ENCODE measurements at places on chromosomes 2 and 18. TPM values are rescaled to one million over a fixed set of nuclear protein-coding genes. Genes with fewer than 3 reads are reported as not detected.

GRCh38 chr2:29662861-29663260 is 258.5 kb downstream of the ALK start:
- DNase-seq = no peak

GRCh38 chr18:23377669-23378301 is 75.3 kb upstream of the RIOK3 start:
- no peak for DNase-seq

DNA sequence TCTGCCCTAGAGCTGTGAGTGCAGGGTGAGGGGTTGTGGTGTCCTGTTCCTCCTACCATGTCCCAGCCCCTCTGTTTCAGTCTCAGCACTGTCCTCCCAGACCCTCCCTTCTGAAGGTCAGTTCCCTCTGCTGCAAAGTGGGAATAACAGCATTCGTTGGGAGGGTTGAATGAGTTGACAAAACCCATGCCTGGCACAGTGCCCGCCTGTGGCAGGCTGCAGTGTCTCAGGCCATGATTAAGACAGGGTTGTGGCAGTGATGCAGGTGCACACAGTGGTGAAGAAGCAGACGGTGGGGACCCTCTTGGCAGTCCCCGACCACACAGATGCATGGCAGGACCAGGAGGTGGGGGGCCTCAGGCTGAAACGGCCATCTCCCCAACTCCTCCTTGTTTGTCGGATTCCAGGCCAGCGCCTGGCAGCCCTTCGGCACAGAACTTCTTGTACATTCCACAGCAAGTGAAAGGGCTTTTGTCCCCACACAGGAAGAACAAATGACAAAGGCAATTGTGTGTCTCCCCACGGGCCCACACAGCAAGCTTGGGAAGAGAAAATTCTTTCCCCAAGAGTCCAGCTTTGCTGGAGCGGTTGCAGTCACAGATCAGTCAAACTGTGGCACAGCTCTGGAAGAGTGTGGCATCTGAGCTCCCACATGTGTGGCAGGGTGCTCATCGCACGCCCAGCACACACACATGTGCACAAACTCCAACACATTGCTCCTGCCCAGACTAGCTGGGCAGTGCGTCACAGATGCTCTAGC is 92.0 kb upstream of the MSH2 start:
- DNase-seq = no peak

DNA sequence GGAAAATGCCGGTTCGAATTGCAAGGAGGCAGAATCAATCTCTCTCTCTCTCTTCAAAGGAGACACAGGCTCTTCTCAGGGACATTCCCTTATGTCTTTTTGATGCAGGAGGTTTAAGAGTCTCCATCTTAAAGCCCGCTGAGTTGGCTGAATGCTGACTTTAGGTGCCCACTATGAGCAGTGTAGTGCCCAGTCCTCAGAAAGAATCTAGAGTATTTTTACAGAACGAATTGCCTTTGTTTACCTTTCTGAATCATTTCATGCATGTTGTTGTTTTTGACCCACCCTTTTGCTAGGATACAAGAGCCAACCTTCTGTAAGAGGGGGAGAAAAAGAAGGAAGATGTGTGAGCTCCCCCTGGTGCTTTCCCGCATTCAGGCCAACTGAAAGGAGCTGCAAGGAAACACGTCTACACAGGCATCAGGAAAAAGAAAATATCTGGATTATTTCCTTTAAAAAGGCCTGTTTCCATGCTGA is 193.5 kb upstream of the TCF4 start:
- peak; percentile 84 for DNase-seq

DNA sequence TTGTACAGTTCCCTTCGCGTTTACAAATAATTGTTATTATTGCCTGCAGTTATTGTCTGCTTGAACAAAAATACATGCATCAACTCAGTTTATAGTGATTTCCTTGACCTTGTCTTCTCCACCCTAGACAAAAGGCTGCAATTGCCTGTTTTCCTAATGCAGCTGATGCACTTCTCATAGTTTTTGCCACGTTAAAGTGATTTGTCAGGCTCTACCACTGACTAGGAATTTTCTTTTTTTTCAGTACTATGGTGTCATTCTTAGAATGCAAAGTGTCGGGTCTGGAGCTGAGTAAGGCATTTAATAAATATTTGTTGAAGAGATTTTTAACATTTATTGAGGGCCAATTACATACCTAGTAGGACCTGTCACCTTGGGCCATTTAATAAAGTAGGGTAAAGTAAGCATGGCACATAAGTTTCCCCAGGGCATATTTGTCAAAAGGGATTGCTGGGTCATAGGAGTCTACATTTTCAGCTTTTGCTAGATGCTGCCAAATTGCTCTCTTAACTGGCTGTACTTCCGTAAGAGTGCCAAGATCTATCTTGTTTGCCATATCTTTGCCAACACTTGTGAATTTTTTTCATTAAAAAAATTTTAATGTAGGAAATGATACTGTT is 24.1 kb downstream of the ACSL3 start:
- DNase-seq = no peak

DNA sequence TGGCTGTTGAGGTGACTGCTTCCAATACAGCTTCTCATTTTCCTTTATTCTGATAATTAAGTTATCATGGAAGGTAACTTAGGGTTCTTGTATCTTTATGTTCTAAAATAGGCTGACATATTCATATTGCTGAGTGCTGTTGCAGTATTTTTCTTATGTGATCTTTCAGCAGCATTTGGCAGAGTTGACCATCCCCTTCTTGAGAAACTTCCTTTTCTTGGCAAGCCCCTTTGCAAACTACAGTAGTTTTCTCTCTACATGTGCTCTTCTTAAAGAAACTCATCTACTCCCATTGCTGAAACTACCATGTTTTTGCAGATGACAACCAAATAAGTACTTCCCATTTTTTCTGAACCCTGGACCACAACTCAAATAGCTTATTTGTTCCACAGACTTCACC is 476.5 kb upstream of the TRIB2 start:
- DNase-seq = no peak

DNA sequence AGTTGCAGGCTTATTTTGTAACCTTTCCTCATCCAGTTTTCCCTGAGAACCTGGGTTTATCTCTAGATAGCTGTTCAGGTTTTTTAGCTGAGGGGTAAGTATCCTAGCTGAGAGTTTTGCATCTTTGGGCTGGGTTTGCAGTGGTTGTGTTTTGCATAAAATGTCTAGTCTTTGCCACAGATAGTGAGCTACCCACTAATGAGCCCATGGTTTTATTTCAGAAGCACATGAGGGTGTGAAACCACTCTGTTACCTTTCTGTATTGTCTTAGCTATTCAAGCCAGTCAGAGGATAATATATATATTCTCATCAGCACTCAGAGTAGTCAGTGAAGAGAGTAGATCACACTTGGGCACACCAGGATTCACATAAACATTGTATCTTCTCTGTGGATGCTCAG is 24.6 kb upstream of the TXNDC2 start:
- DNase-seq = no peak

- no peak for DNase-seq
Observed at GRCh38 chr2:239167011-239167673, 233.7 kb downstream of the HDAC4 start.

DNA sequence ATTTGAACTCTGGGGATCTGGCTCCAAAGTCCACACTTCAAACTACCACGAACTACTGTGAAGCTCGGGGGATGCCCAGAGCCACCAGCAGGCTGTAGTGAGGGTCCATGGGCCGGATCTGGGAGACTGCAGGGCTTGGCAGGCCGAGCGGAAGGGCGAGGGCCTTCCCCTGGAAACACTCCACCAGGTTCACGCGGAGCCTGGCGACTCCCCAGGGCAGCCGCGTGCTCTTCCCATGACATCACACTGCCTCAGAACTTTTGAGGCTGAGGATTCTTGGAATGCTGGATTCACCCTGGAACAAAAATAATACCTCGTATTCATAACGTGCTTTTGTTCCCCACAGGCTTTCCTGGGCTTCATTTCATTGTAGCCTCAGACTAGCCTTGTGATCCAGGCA is 201.0 kb downstream of the SMAD7 start:
- DNase-seq = no peak

REG1A gene
- polyA plus RNA-seq = 430 TPM

Measured in kidney (tissue), 22 donors.